Dermis microvascular lymphatic vessel endothelial cell (primary cell): ENCODE measurements at places on chromosomes 2 and 18.

GRCh38 chr18:12599966-12600365 lies 57.9 kb downstream of the SPIRE1 start:
- DNase-seq = no peak

DNA sequence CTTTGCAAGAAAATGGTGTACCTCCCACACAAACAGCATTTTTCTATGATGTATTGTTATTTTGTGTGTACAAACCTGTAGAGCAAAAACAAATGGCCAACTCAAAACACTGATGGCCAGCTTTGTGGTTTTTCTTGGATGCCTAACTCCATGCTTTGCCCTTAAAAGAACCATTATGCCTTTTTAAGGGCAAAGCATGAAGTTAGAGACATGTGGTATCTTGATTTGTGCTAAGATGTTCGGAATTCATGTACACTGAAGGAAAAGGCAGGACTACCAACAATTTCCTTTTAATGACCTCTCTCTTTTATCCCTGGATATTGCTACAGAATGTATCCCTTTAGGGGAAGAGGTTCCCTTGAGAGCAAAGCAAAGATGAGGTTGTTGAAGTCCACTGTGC lies 273.6 kb downstream of the SCG2 start:
- no peak for DNase-seq

GRCh38 chr18:62663731-62664336 lies 51.5 kb upstream of the PHLPP1 start:
- no peak for DNase-seq

DNA sequence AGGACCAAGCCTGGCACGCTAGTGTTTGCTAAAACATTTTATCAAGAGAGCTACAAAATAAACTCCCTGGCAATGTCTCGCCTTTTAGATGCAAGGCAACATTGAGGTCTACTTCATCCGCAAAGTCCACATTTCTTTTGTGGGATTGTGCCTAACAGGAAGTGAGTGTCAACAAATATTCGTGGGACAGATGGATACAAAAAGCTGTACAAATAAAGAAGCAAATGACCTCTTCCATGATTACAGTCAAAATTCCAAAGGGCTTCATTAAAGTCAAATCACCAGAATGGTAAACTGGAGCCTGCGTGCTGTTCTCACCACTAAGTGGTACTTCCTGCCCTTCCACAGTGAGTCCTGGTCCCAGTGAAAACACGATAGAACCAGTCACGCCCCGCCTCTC lies 40.4 kb downstream of the L3MBTL4 start:
- no peak for DNase-seq

DNA sequence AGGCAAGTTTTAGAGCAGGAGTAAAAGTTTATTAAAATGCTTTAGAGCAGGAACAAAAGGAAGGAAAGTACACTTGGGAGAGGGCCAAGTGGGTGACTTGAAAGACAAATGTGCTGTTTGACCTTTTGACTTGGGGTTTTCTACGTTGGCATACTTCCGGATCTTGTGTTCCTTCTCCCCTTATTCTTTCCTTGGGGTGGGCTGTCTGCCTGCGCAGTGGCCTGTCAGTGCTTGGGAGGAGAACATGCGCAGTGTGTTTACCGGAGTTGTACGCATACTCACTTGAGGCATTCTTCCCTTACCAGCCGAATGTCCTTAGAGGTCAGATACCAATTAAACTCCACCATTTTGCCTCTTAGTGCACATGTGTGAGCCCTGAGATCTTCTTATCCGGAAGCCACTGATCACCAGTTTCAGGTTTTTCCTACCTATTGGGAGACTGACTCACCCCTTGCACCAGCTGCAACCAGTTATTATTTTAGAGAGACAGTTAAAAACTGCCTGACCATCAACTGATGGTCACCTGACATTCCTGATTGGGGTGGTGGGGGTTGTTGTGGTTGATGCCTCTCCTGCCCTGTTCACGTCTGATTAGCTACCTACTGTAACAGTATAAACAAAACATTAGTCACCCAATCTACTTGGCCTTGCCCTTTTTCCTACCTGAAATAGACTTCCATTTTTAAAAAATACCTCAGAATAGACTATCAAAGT lies 67.5 kb downstream of the NYAP2 start:
- no peak for DNase-seq

DNA sequence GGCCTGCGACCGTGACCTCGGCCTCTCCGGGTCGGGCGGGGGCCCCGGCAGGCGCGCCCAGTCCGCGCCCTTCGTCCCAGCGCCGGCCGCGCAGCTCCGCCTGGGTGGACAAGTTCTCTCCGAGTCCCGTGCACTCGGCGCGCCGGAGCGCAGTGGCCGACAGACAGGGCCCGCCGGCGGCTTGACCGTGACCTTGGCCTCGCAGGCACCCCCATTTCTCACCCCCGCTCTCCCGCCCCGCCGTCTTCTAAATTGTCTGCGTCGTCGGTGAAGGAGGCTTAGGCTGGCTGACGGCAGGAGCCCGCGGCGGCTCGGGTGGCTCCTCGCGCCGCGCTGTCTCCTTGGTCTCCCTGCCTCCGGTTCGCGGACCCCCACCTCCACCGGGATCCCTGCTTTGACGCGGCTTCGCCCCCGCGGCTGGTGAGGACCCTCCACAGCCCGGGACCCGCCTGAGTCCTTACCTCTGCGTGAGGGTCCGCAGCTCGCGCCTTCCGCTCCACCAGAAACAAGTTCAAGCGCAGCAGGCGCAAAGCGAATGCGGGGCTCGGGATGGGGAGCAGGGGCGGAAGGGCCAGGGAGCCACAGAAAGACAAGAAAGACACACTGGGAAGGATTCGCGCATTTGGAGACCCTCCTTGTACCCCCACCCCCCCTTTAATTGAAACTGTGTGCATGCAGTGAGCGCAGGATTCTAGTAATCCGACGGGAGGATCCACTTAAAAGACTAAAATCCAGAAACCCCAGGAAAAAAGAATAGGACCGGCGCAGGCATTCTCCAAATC lies 4.0 kb downstream of the PTGR3 start:
- no peak for DNase-seq

GRCh38 chr2:102313471-102313870 lies 2.1 kb downstream of the IL1RL1 start:
- DNase-seq = no peak

- no peak for DNase-seq
These were observed 85.7 kb downstream of the PXDN start for GRCh38 chr2:1658394-1659151.

DNA sequence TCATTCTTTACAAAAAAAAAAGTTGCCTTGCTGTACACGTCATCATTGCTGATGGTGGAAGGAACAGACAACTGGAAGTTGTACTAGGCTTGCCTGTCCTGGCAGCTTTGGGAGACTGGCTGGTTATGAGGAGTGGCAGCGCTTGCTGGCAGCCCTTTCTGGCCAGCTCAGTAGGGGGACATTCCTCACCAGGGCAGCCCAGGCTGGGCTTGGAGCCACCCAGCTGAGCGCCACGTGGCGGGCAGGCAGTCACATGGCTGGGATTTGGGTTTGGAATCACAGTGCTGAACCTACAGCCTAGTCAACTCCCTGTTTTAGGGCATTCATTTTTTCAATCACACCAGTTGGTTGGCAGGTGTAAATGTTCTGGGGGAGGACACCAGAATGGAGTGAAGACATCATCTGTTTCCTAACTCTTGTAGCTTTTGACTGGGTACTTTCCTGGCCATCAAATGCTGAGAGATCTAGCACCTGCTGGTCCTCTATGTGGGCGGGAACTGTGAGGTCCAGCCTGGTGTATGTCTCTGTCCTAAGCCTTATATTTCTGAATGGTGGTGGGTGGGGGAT lies 139.3 kb downstream of the SETBP1 start:
- no peak for DNase-seq

DNA sequence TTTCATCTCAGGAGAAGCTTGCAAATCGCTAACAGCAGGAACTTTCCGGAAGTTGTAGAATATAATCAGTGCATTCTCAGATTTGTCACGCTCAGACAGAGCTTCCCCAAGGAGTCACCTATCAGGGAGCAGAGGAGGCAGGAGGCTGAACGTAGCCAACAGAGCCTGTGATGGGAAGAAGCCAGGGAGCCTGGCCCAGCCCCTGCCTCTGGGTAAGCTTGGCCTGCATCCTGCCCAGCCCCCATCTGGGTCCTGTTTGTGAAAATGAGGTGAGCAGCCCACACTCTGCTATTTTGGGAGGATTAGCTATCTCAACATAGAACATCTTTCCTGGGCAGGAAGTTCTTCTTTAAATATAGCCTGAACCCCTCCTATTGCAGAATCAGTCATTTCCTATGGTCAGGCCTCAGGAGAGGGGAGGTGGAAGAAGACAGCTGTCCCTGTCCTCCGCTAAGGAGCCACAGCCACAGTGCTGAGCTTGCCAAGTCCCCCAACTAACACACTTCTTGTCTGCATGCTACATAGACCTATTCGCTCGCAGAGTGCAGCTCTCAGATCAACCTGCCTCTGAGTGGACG lies 19.2 kb upstream of the PKDCC start:
- DNase-seq = no peak

GRCh38 chr2:8202132-8202531 lies 479.7 kb upstream of the ID2 start:
- no peak for DNase-seq

DNA sequence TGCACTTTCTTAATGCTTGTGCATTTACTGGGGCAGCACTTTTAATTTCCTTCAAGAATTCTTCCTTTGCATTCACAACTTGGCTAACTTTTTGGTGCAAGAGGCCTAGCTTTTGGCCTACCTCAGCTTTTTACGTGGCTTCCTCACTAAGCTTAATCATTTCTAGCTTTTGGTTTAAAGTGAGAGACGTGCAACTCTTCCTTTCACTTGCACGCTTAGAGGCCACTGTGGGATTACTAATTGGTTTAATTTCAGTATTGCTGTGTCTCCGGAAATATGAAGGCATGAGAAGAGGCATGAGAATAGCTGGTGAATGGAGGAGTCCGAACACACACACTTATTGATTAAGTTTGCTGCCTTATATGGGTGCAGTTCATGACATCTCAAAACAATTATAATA lies 354.1 kb downstream of the DLGAP1 start:
- no peak for DNase-seq

- DNase-seq = no peak
These were observed 2.0 kb downstream of the YPEL5 start for GRCh38 chr2:30148850-30149249.

- DNase-seq = no peak
These were observed 42.5 kb upstream of the SCN1A start for GRCh38 chr2:166170356-166170755.

- DNase-seq = no peak
These were observed 22.8 kb upstream of the TTN start for GRCh38 chr2:178829981-178830380.

- DNase-seq = peak; percentile 69
These were observed 157.8 kb downstream of the SMAD2 start for GRCh38 chr18:47772374-47773248.

GRCh38 chr2:52862801-52863200 lies 904.8 kb upstream of the CHAC2 start:
- no peak for DNase-seq

DNA sequence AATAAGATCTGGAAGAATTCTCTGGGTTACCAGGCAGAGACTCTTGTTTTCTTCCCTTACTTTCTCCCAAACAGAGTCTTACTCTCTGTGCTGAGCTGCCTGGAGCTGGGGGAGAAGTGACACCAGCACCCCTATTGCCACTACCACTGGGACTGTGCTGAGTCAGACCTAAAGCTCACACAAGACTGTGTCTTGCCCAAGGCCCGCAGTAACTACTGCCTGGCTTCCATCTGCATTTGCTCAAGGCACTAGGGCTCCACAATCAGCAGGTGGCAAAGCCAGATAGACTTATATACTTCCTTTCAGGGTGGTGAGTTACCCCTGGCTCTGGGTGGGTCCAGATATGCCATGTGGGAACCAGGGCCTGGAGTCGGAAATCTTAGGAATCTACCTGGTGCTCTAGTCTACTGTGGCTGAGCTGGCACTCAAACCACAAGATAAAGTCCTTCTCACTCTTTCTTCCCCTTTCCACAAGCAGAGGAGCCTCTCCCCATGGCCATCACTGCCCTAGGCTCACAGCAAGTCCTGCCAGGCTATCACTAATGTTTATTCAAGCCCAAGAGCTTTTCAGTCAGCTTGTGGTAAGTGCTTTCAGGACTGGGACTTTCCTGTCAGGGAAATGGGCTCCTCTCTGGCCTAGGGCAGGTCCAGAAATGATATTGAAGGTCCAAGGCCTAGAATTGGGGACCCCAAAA lies 27.6 kb upstream of the SERPINB2 start:
- DNase-seq = no peak
